T-helper 2 cell (primary cell): ENCODE measurements at places on chromosomes 3 and 15.

DNA sequence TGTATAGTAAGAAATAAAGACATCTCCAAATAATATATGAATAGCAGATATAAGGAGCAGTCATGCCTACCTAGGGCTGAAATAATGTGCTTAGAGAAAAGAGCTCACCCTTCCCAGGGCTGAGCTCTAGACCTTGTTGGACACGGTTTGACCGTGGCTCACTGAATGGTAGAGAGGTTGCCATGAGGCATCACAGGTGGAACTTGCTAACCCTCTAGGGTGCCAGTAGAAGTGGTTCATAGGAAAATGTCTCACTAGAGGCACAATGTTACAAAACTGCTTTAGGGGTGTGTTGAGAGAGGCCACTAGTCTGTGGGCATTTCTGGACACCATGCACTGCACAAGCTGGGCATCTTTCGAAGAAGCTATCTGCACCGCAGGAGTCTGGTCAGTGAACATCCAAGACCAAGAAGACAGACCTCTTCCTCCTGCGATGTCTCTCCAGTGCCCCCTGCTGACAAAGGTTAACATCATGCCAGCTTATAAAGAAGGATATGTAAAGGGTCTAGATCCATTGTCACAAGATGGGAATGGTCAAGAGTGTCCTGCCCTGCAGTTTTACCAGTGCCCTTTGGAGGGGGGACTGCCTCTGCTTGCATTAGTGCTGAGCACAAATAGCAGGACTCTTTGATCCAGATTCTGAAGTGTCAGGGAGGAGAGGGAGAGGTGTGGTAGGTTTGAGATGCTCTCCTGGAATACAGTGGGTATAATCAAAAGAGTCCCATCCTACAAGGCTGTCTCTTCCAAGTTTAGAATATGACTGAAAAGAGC is 266.8 kb downstream of the ZNF385D start:
- DNase-seq = no peak

- DNase-seq = no peak
Observed at GRCh38 chr3:16618721-16619120, 13.5 kb upstream of the DAZL start.

DNA sequence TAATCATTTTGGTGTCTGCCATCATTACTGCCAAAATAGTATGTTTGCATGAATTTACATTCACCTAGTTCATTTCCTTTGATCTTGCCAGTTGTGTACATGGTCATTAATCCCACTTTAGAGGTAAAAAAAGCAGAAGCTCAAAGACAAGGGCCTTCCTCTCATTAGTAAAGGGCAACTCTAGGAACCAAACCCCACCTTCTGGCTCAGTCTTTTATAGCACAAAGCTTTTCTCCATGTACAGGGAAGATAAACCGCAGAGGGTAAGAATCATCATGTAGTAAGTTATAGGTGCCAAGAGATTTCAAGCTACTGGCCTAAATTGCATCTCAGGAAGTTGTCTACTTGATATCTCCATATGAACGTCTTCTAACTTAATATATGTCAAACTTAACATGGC is 19.3 kb upstream of the SPG21 start:
- no peak for DNase-seq

DNA sequence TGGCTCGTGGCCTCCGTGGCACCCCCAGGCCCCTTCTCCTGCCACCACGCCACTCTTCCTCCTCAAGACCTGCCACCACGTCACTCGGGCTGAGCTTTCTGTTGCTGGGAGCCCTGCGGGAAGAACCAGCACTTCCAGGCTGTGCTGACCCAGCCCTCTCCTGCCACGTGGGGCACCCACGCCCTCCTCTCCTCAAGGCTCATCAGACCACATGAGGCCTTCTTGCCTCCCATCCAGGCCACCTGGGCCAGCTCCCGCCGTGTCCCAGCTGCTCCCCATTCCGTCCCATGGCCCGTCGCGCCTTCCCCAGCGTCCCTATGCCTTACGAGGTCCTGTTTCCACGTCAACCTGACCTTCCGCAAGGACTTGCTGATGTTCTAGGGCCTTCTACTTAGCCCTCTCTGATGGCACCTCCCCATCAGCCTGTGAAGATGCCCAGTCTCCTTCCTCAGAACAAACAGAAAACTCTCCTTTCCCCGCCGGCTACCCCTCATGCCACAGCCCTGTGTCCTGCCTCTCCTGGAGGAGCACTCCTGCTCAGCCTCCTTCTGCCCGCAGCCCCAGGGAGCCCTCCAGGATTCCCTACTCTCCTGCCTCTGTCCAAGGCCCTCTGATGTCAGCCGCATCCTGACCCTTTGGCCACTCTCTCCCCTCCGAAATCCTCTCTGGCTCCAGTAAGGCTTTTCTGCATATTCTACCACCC is 71.1 kb upstream of the BLM start:
- DNase-seq = no peak

DNA sequence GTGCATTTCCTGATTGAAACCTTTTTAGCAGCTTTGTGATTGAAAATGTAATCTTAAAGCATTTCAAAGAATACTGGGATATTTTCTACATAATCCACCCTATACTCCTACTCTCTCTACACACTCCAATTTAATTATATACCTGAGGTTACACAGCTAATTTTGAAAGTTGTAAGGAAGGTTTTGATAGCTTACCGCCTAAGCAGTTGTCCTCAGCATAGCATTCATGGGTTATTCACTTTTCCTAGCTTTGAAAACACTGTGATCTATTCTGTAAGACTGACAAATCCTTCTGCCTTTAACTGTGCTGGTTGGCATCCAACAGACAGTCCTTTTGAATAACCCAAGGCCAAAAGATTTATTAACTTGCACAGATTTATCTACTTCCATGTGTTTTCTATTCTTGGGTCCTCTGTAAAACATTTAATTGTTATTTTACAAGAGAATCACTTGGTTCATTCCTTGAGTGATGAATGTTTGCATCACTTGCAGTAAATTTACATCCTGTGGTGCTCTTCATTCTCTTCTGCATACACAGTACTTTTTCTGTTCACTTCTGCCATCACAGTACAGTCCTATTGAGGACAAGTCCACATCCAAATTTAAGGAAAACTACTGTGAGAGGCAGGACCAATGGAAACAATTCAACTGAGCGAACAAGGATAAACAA is 44.8 kb downstream of the SERPINI1 start:
- no peak for DNase-seq

DNA sequence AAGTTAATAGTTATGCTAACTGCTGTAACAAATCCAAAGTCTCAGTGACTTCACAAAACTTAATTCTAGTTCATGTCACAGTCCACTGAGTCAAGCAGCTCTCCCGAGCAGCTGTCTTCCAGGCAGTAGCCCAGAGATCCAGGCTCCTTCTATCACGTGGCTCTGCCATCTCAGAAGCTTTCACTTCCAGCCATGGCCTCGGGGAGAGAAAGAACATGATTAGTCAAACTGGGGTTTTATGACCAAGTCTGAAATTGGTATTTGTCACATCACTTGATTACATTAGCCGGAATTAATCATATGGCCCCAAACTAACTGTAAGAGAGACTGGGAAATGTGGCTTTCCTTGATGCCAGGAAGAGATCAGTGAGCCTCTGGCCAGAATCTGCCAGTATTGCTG is 70.2 kb upstream of the DGKG start:
- DNase-seq = no peak

- no peak for DNase-seq
Observed at GRCh38 chr3:192091831-192092230, 630.9 kb downstream of the PYDC2 start.

- no peak for DNase-seq
Observed at GRCh38 chr15:96243701-96244100, 86.8 kb upstream of the NR2F2 start.

DNA sequence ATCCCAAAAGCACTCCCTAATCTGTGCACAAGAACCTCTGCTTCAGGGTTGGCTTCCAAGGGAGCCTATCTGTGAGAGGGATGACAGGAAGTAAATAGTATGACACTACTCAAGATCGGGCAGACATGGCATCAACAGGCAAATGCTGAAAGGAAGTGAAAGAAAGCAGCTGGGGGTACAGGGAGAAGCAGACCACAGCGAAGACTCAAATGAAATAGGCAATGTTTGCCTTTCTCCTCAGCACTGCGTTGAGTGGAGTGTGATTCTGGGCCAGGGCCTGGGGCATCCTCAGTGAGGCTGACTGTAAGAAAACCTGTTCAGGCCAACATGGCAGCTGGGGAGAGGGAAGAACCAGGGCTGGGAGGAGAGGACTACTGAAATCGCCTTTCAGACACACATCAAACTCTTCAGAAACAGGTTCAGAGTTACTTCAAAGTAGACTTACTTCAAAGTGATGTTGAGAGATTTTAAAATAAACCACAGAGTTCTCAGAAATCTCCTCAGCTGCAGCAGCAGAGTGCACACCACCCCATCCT is 96.6 kb downstream of the SLC9A9 start:
- DNase-seq = no peak

GRCh38 chr3:23489300-23490158 is 286.4 kb downstream of the UBE2E2 start:
- DNase-seq = no peak

DNA sequence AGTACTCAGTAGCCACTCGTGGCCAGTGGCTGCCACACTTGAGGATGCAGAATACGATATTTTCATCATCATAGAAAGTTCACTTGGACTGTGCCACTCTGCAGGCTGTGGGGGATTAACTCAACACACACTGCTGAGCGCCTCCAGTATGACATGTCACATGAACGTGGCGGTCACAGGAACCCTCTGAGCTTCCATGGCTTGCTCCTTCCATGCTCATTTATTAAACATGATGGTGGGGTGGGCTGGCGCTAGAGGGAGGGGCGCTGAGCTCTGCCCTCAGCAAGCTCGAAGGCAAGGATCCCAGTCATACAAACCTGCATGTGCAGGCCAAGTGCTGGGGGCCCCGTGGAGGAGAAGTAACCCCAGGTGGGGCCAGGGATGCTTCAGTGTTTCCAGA is 85.5 kb downstream of the WNT7A start:
- DNase-seq = no peak

- no peak for DNase-seq
Observed at GRCh38 chr3:167876620-167877281, 141.2 kb downstream of the SERPINI1 start.
